ENCODE measurements at places on chromosomes 4 and X. TPM values are rescaled to one million over a fixed set of nuclear protein-coding genes. Genes with fewer than 3 reads are reported as not detected.

Gene MAGEA8
- total RNA-seq = not detected

Gene MAOB
- 0.72 TPM for total RNA-seq

- DNase-seq = no peak
Observed at GRCh38 chr4:2786152-2786671, 6.7 kb upstream of the SH3BP2 start.

Gene AFF2
- 10.0 TPM for total RNA-seq

DNA sequence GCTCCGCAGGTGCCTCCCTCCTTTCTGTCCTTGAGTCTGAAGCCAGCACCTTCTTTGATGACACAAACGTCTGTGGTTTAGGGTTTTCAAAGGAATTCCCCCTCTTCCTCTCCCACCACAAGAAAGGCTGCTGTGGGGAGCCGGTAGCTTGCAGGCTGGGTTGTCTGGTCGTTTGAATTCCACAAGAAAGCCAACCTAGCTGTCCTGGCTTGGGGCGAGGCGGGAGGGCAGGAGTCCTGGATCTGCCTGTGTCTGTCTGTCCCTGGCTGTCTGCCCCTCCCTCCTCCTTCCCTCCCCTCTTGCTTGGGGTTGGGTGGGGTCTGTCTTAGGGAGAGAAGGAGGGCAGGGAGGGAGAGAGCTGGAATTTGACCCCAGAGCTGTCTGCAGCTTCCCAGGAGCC, 56.3 kb downstream of the SHROOM2 start:
- no peak for DNase-seq

DNA sequence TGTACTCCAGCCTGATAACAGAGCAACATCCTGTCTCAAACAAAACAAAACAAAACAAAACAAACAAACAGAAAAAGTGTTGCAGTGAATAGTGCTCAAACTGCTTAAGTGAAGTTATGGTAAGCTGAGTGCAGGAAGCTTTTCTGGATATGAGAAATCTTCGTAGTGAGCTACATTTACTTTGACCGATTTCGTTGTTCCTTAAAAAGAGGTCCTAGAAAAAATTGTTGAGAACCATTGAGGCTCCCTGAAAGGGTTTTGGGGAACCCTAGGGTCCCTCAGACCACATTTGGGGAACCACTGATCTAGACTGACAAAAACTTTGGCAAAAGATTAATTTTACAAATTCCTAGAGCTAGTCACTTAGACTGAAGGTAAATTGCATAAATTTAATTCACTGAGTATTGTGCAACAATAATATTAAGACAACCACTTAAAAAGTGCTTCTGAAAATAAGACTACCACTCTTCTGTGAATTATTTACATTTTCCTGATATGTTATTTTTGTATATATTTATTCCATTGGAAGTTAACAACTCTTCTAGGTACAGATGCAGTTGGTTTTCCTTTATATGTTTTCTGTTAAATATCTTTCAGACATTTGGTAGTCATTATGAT, 149.6 kb downstream of the FHIP1A start:
- DNase-seq = no peak

DNA sequence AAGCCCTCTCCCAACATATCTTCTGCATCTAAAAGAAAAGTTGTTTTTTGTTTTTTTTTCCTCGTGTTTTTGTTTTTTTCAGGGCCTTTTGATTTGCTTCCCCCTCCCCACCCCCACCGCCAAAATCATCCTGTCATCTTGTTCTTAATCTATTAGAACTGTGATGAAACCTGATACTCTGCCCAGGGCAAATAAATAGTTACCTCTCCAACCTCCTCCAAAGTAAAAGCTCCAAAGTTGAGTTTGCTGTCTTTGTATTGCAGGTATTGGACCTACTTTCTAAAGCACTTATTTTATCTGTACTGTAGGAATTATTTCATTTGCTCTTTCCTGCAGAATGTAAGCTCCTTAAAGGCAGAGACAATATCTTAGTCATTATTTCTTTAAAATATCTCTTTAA, 172.9 kb downstream of the SOWAHB start:
- DNase-seq = no peak

GRCh38 chr4:69649629-69650028, 3.4 kb downstream of the UGT2A1 start:
- no peak for DNase-seq

DNA sequence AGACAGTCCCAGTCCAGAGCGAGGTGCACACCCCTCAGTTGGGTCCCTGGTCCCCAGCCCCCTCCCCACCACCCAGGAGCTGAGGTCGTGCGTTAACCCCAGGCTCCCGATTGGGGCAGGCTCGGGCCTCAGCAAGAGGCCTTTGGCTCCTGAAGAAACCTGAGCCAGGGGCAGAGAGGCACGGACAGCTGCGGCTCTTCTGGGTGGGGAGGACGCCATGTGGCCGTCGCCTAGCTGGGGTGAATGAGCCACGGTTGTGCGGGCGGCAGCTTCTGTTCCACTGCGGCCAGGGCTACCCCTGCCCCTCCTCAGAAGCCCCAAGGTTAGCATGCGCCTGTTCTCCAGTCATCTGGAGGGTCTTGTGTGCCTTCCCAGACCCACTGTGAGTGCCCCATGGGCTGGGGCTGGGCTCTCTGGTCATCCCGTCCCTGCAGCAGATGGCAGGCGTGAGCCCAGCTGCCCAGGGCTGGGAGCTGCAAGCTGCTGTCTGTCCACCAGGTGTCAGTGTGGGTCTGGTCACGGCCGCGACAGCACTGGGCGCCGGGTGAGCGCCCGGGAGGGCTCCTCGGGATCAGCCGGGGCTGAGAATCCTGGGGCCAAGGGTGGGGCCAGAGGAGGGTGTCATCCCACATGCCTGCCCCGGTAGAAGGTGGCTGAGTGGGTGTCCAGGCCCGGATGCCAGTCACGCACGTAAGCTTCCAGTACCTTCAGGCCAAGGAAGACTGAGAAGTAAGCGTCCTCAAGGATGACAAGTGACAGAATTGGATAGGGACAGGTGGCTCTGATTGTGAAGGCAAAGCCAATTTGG, 21.9 kb downstream of the ATP2B3 start:
- peak; percentile 97 for DNase-seq

DNA sequence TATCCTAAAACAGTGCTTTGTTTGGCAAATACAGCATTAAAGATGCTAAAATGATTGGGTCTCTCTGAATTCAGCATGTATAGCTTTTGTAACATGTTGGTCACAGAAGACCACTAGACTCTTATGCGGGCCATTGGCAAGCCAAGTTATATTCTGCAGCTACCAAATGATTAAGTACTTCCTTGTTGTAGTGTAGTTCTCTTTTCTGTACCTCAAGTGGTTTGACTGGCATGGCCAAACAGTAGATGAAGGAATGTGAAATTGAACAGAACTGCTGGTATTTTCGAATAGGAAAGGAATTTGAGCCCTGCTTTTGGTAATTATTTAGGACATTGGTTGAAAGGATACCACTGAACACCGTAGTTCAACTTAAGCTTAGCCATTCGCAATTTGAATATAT, 193.9 kb upstream of the GPC4 start:
- no peak for DNase-seq

Gene FAM9B
- total RNA-seq = not detected

Gene FATE1
- total RNA-seq = not detected

- no peak for DNase-seq
Observed at GRCh38 chrX:41667631-41668030, 21.1 kb upstream of the GPR34 start.

Gene COX18
- 25.9 TPM for total RNA-seq

GRCh38 chr4:38062776-38063097, 102.5 kb downstream of the PTTG2 start:
- no peak for DNase-seq

DNA sequence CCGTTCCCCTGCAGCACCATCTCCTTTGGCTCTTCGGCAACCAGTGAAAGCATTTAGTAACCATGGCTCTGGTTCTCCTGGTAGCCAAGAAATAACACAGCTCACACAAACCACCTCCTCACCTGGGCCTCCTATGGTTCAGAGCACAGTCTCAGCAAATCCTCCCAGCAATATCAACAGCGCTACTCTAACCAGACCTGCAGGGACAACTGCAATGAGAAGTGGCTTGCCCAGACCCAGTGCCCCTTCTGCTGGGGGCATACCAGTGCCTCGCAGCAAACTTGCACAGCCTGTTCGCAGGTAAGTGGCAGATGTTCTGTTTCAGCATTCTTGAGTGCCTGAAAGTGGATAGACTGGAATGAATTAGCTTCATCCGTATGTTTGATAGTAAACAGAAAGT, 63.0 kb upstream of the SLC10A4 start:
- DNase-seq = no peak

Gene CCDC149
- total RNA-seq = 14.7 TPM

GRCh38 chr4:125833-126232, 1.5 kb downstream of the ZNF718 start:
- peak; percentile 26 for DNase-seq

- no peak for DNase-seq
Observed at GRCh38 chrX:40772290-40772689, 36.9 kb upstream of the MED14 start.

- DNase-seq = no peak
Observed at GRCh38 chr4:93730251-93730650, 98.3 kb upstream of the ATOH1 start.

GRCh38 chrX:20197641-20198210, 56.1 kb upstream of the EIF1AX start:
- peak; percentile 35 for DNase-seq

DNA sequence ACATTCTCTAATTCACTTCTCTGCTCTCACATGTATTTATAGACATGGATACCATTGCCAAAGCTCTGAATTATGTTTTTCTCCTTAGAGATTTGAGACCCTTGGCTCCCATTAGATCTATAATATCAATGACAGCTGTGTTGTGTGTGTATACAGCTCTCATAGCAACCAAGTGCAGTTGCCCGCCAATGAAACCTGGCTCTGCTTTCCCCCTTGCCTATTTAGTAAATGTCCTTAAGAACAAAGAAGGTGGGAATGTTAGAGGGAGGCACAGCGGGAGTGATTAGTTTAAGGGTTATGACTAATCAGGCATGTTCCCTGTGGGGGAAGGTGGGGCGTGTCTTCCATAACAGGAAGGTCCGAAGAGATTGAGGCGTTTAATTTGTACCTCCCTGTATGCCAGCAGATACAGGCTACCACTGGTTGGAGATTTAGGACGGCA, 100.5 kb upstream of the TBC1D9 start:
- peak; percentile 53 for DNase-seq

GRCh38 chr4:87309625-87310024, 13.1 kb downstream of the HSD17B13 start:
- peak; percentile 90 for DNase-seq

Gene PPARGC1A
- 2.5 TPM for total RNA-seq

GRCh38 chr4:26082565-26082964, 168.5 kb downstream of the SMIM20 start:
- DNase-seq = no peak

Gene MAGEA2B
- total RNA-seq = not detected

- no peak for DNase-seq
Observed at GRCh38 chr4:144906181-144906925, 191.6 kb downstream of the ANAPC10 start.

DNA sequence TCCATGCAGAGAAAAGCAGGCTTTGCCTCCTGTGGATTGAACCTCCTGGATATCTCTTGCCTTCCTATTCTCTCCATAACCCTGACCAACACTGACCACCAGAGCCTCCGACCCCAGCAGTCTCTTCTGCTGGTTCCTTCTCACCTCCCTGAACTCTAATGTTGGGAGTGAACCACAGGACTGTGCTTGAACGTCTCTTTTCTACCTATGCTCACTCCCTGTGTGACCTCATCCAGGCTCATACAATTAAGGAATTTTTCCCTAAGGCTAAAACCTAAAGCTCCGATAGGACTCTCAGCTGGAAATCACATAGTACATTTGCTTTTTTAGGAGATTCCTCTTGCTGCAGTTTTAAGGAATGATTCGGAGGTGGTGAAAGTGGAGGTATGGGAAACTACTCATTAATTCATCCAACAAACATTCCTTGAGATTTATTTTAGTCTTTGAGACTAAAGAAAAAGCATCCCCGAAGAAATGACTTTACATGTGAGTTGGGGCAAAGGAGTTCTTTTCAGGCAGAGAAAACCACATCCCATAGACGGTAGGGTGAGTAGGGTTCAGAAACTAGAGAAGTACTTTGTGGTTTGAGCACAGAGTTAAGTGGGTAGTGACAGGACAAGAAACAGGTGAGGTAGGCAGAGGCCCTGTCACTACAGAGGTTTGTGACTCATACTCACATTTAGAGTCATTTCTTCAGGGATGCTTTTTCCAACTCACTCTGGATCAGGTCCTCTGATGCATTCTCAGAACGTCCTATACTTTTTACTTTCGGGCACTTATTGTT, 30.8 kb downstream of the NDNF start:
- DNase-seq = no peak

Gene GAGE12F
- not detected for total RNA-seq

Gene DMRTC1B
- total RNA-seq = not detected

Data from osteoblast (primary cell).